ENCODE measurements at places on chromosomes 4 and X.

GRCh38 chr4:157075811-157076577 lies at the start of gene GLRB:
Gene GLRB, plus strand, starts transcription at chr4:157076150. Its CDS starts 1,875 bp downstream, at chr4:157078025.
- H3K27me3 ChIP-seq, result peaks cover 6% of the 10 kb centered on the region
- H3K4me1 ChIP-seq, result no peaks in the 10 kb centered on the region
- no peaks in the 10 kb centered on the region for H3K36me3 ChIP-seq
- no peak within 1 kb of the TSS for H3K27ac ChIP-seq

GRCh38 chr4:158384414-158384813 lies 137.3 kb upstream of the RXFP1 start:
- H3K4me1 ChIP-seq, result no peaks in the 10 kb centered on the region
- H3K4me3 ChIP-seq, result no peak overlapping the region
- no peaks in the 10 kb centered on the region for H3K27me3 ChIP-seq
- H3K36me3 ChIP-seq, result no peaks in the 10 kb centered on the region
- no peak for DNase-seq

- H3K27me3 ChIP-seq, result no peaks in the 10 kb centered on the region
- no peak overlapping the region for H3K4me3 ChIP-seq
- H3K27ac ChIP-seq, result no peak overlapping the region
Observed at GRCh38 chr4:39850727-39851126, 127.0 kb downstream of the PDS5A start.

GRCh38 chrX:73822775-73823174 lies 259.8 kb downstream of the CHIC1 start:
- H3K36me3 ChIP-seq, result peaks cover 10% of the 10 kb centered on the region
- H3K4me1 ChIP-seq, result no peaks in the 10 kb centered on the region
- no peaks in the 10 kb centered on the region for H3K27me3 ChIP-seq
- no peak overlapping the region for H3K4me3 ChIP-seq
- no peak overlapping the region for H3K27ac ChIP-seq

DNA sequence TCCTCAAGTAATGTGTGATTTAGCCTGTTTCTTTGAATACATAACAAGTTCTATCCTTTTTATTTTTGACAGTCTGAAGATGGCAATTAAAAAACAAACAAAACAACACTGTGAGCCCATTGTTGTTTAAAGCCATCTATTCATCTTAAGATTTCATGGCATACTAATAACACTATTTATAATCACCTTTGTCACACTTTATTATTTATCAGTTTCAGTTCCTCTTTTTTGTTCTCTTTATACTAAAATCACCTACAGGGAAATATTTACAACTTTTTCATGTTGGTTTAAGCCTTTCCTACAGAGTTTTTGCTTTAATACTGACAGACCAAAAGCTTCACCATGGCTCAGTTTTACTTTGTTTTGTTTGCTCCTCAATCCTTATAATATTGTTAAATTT lies 247.4 kb upstream of the CTSO start:
- no peak for DNase-seq
- H3K27ac ChIP-seq, result no peak overlapping the region
- H3K4me3 ChIP-seq, result no peak overlapping the region
- H3K27me3 ChIP-seq, result no peaks in the 10 kb centered on the region
- H3K36me3 ChIP-seq, result no peaks in the 10 kb centered on the region
- no peaks in the 10 kb centered on the region for H3K4me1 ChIP-seq

GRCh38 chr4:127410201-127410600 lies 222.6 kb upstream of the INTU start:
- H3K27ac ChIP-seq, result no peak overlapping the region
- no peaks in the 10 kb centered on the region for H3K36me3 ChIP-seq
- DNase-seq, result no peak
- no peaks in the 10 kb centered on the region for H3K4me1 ChIP-seq
- no peaks in the 10 kb centered on the region for H3K27me3 ChIP-seq

- H3K27me3 ChIP-seq, result no peaks in the 10 kb centered on the region
- H3K27ac ChIP-seq, result peak overlapping the region; percentile 93
- H3K4me1 ChIP-seq, result peaks cover 17% of the 10 kb centered on the region
Observed at GRCh38 chrX:118727686-118728339, 407 bp downstream of the IL13RA1 start.

- peaks cover 18% of the 10 kb centered on the region for H3K4me1 ChIP-seq
- H3K36me3 ChIP-seq, result no peaks in the 10 kb centered on the region
- peak; percentile 88 for DNase-seq
- peak overlapping the region; percentile 45 for H3K27ac ChIP-seq
- H3K27me3 ChIP-seq, result no peaks in the 10 kb centered on the region
- H3K4me3 ChIP-seq, result peak overlapping the region; percentile 65
Observed at GRCh38 chr4:176002007-176002613, 63.5 kb upstream of the WDR17 start.

DNA sequence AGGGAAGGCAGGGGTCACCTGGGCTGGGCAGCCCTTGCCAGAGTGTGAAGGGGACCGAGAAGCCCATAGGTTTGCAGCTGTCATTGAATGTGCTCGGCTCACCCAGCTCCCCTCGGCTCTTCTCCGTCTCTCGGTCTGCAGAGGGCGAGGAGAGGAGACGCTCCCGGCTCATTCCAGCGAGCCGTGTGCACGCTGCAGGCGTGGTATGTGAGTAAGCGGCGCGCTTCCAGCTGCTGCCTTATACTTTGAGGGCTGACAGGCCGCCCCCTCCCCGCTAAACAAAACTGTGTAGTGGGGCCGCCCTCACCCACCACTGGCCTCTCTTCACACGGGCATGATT lies 23.0 kb upstream of the BCORL1 start:
- no peaks in the 10 kb centered on the region for H3K27me3 ChIP-seq
- no peak for DNase-seq
- no peak overlapping the region for H3K4me3 ChIP-seq
- no peaks in the 10 kb centered on the region for H3K4me1 ChIP-seq
- H3K36me3 ChIP-seq, result no peaks in the 10 kb centered on the region

GRCh38 chr4:176102414-176103063 lies 36.9 kb downstream of the WDR17 start:
- H3K27ac ChIP-seq, result no peak overlapping the region
- no peaks in the 10 kb centered on the region for H3K27me3 ChIP-seq
- no peak overlapping the region for H3K4me3 ChIP-seq
- DNase-seq, result no peak
- no peaks in the 10 kb centered on the region for H3K36me3 ChIP-seq

- no peak for DNase-seq
- H3K27me3 ChIP-seq, result no peaks in the 10 kb centered on the region
- H3K36me3 ChIP-seq, result no peaks in the 10 kb centered on the region
- H3K4me1 ChIP-seq, result no peaks in the 10 kb centered on the region
- no peak overlapping the region for H3K27ac ChIP-seq
- H3K4me3 ChIP-seq, result no peak overlapping the region
Observed at GRCh38 chrX:29870608-29871007, 344.8 kb upstream of the MAGEB2 start.

DNA sequence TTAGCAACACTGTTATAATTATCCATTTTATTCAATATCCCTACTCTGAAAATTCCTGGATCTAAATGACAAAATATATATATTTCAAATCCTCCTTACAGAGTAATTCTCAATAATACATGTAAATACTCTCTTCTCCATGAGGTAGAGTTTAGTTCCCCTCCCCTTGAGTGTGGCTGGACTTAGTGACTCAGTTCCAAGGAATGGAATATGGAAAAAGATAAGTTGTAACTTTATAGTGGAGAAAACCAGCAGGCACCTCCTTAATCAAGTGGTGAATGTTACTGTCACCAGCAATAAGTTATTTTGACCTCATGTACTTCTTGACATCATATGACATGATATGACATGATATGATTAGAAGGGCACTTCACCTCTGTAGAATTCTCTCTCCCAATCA lies 302.0 kb downstream of the RAB28 start:
- DNase-seq, result no peak
- H3K4me3 ChIP-seq, result no peak overlapping the region
- no peaks in the 10 kb centered on the region for H3K36me3 ChIP-seq
- H3K27me3 ChIP-seq, result no peaks in the 10 kb centered on the region

DNA sequence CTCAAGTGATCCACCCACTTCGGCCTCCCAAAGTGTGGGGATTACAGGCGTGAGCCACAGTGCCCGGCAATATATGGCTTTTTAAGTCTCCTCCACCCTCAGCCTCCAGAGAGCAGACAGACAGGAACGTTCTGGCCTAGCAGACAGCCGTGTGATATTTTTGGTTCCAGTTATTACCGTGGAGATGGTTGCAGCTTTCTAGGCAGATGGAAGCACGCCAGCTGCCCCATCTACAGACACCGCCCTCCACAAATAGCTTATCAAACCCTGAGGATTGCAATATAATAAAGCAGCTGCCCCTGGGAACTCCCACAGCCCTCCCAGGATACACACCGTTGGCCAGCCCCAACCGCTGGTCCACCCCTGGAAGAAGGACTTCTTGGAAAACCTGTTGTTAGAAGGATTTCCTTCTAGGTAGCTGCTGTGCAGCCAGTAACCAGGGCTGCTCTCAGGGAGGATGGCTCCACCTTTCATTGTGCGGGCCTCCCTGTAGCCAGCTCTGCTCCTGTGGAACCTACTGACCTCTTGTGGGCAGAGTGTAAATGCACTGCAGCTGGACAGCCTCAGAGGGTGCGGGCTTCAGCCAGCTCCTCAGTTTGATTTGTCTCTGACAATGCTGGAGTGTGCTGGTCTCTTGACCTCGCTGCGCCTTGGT lies 44.0 kb downstream of the SLC25A5 start:
- DNase-seq, result peak; percentile 73
- H3K27me3 ChIP-seq, result no peaks in the 10 kb centered on the region
- no peaks in the 10 kb centered on the region for H3K36me3 ChIP-seq
- H3K4me3 ChIP-seq, result no peak overlapping the region
- H3K4me1 ChIP-seq, result no peaks in the 10 kb centered on the region
- H3K27ac ChIP-seq, result no peak overlapping the region

- H3K4me1 ChIP-seq, result peaks cover 8% of the 10 kb centered on the region
- H3K36me3 ChIP-seq, result peaks cover 37% of the 10 kb centered on the region
- DNase-seq, result no peak
- no peaks in the 10 kb centered on the region for H3K27me3 ChIP-seq
- H3K4me3 ChIP-seq, result no peak overlapping the region
Observed at GRCh38 chrX:154401918-154402621, 3.9 kb downstream of the RPL10 start.

- no peaks in the 10 kb centered on the region for H3K36me3 ChIP-seq
- H3K27ac ChIP-seq, result peak overlapping the region; percentile 94
- DNase-seq, result peak; percentile 24
- H3K4me1 ChIP-seq, result peaks cover 8% of the 10 kb centered on the region
Observed at GRCh38 chrX:38804682-38805431, 3.6 kb downstream of the MID1IP1 start.

GRCh38 chr4:176575141-176575730 lies 217.5 kb downstream of the VEGFC start:
- no peak for DNase-seq
- H3K36me3 ChIP-seq, result no peaks in the 10 kb centered on the region
- H3K4me3 ChIP-seq, result no peak overlapping the region
- no peaks in the 10 kb centered on the region for H3K4me1 ChIP-seq
- no peak overlapping the region for H3K27ac ChIP-seq

- no peak for DNase-seq
- H3K4me1 ChIP-seq, result no peaks in the 10 kb centered on the region
- no peaks in the 10 kb centered on the region for H3K36me3 ChIP-seq
- no peak overlapping the region for H3K27ac ChIP-seq
- no peaks in the 10 kb centered on the region for H3K27me3 ChIP-seq
Observed at GRCh38 chrX:12269484-12269883, 131.2 kb downstream of the FRMPD4 start.

- peak overlapping the region; percentile 62 for H3K4me3 ChIP-seq
- H3K4me1 ChIP-seq, result peaks cover 18% of the 10 kb centered on the region
Observed at GRCh38 chrX:135973025-135973547, 702 bp downstream of the MMGT1 start.
